Iris pigment epithelial cell (primary cell): ENCODE measurements at places on chromosomes 16 and 17.
A peak's percentile ranks its signal among the peaks of the same experiment; 100 is the strongest.

DNA sequence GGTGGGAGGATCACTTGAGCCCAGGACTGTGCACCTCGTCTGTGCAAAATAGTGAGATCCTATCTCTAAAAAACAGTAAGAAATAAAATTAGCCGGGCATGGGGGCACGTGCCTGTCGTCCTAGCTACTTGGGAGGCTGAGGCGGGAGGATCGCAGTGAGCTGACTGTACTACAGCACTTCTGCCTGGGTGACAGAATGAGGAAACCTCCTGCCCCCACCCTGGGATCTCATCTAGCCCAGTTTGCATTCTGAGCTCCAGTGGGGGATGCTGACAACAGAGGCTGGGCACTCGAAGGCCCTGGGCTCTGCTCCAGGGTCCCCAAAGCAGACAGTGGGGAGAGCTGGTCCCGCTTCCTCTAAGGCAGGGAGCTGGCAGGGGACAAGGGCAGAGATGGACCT, 7.1 kb downstream of the NAGPA start:
- DNase-seq, result no peak

GRCh38 chr17:44688675-44689476, 700 bp downstream of the CCDC43 start:
- no peak for DNase-seq

DNA sequence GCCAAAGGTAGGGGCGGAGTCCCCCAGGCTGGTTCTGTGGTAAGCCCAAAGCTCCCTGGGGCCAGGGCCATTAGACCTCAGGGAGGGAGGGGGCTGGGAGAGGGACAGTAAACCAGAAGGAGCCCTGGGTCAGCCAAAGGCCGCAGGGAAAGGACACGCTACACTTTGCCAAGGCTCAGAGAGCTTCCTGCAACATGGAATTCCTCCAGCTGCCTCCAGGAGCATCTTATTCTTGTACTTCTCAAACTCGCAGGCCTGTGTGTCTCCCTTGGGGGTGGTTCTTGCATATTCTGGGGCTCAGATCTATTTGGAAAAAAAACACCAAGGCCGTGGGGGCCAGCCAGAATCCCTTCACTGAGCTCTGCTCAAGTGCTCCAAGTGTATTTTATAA, 25.1 kb downstream of the AKAP1 start:
- no peak for DNase-seq

DNA sequence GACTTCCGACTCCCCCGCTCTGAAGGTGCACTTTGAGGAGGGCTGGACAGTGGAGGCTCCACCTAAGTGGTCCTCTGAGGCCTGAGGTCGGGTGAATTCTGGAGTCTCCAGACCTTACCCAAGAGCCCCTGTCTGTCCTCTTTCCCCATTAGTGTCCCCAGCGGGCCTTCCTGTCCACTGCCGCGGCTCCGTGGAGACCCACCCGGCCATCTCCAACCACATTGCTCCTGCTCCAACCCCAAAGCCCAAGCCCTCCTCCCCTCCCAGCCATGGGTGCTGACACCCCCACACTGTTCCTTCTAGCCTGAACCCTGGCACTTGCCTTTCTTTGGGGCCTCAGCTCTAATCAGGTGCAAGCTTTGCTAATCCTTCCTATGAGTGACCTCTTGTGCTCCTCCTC, 283.1 kb upstream of the TNRC6C start:
- DNase-seq, result no peak

DNA sequence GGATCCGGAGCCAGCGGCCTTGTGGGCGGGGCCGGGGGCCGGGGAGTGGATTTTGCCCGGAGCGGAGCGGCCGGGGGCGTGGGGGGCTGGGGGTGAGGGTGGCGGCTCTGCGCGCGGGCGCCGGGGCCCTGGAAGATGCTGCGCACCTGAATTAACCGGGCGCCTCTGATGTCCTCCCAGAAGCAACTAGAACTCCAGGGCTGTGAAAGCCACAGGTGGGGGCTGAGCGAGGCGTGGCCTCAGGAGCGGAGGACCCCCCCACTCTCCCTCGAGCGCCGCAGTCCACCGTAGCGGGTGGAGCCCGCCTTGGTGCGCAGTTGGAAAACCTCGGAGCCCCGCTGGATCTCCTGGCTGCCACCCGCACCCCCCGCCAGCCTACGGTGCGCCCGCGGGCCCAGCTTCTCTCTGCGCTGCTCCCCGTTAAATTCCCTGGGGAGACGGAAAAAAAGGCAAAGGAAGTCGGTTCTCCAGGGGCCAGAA, 549 bp downstream of the SLC26A11 start:
- peak; percentile 12 for DNase-seq

DNA sequence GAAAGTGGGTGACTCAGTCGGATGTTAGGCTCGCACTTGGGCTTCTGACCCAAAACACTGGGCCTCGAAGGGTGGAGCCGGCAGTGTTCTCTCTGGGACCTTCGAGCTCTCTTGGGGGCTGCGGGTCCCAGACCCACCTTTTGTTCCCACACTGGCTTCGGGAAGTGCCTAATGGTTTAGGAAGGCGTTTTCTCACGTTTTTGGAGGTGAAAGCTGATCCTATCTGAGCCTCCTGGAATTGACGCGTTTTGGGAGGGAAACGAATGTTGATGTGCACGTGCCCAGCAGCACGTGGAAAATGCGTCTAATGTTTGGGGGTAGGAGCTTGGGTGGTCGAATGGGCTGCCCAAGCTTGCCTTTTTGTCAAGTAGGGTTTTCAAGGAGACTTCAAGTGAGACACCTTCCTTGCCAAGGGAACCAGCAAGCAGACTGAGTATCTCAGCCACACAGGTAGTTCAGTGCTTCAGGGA, 666 bp downstream of the HGS start:
- DNase-seq, result no peak

DNA sequence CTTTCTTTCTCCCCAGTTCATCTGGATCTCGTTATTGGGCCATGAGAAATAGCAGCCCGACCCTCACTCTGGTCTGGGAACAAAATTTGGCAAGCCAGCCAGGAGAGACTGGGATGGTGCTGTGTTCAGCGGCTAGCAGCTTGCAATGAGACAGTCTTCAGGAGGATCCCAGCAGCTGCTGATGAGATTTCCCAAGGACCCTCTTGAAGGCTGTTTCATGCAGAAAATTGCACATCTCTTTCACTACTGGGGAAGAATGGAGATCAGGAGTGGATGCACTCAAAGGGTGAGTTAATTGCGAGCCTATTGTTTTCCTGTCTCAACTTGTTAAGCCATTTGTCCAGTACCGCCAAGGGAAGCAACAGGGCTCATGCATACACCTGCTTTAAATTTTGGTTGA, 5.5 kb upstream of the COIL start:
- no peak for DNase-seq

DNA sequence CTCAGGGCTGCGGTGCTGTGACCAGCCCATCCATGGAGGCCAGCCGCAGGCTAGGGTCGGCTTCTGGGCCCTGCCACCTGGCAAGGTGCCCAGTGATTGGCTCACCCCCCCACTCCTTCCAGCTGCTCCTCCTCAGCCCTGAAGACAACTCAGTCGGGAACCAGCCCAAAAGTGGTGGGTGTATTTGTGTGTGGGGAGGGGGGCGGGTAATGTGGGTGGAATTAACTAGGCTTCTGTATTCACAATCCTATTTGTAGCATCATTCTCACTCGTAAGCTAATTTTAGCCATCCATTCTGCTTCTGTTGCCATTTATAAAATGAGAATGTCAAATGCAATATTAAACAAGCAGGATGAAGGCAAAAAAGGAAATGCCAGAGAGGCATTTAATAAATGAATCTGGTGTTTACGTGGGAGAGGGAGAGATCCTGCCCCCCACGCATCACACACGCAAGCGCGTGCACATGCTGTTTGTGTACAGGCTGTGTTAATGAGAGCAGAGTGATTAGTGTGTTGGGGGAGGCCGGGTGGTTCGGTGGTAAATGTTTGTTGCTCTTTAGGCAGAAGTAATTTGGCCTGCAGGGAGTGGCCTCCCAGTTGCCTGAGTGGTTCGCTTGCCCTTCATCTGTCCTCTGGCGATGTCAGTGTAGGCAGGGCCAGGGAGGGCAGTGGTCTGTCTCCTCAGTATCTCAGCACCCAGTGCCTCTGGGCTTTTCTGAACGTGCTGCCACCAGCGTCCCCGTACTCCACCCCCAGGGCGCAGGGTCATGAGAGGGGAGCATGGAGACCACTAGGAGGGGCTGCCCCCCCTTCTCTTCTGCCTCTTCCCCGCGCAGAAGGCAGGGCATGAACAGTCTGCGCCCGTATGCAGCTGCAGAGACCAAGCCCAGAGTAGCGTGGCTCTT, 140.1 kb downstream of the CCDC182 start:
- no peak for DNase-seq

GRCh38 chr17:27353461-27354050, 59.6 kb downstream of the WSB1 start:
- peak; percentile 90 for DNase-seq

DNA sequence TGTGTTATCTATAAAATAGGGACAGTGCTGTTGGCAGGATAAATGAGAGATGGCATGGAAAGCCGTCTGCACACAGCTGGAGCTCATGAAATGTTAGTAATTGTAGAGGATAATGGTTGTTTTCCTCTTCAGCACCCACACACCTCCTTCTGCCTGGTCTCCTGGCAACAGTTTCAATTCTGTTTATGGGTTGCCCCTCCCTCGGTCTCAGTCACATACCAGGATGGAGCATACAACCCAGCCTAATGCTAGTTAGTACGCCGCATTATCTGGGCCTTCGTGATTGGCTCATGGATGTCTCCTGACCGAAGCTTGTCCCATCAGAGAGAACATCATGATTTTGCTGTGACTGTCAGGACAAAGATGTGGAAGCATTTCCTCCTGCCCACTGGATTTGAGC, 126.2 kb upstream of the WSCD1 start:
- DNase-seq, result no peak

- DNase-seq, result no peak
Measured at GRCh38 chr17:2048805-2049204, 6.1 kb upstream of the HIC1 start.

- no peak for DNase-seq
Measured at GRCh38 chr16:21244518-21245215, 11.2 kb downstream of the ANKS4B start.

GRCh38 chr17:35666967-35667532, 64.4 kb upstream of the RASL10B start:
- peak; percentile 59 for DNase-seq

GRCh38 chr16:75252946-75253911, 1.8 kb upstream of the BCAR1 start:
- DNase-seq, result peak; percentile 75

DNA sequence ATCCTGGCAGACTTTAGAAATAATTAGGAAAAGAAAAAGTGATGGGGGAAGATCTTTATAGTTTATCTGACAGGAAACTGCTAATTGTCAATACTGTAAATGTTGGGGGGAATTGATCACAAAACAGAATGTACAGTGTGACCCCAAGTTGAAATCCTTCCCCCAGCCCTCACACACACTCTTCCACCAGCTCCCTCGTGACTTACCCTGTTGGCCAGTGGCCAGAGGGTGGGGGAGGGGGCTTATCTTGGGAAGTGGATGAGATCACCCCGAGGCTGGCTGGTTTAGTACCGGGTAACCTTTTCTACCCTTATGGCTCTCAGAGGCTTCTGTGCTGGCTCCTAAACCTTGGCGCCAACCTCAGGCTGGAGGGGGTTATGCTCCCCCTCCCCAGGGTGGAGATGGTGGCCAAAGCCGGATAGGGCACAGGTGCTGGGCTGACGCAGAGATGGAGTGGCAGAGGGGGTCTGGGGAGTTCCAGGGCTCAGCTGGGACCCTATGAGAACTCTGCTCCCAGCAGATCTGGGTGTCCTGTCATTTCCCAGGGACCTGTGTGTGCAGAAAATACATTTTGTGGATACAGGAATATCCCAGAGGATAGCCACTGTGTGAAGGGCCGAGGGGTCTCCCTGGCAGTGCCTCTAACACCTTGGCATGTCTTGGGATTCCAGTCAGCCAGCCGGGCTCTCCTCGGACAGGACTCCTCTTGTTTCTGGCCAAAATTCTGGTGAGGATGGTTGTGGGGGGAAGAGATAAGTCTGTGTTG, 18.6 kb downstream of the CDH16 start:
- peak; percentile 84 for DNase-seq

DNA sequence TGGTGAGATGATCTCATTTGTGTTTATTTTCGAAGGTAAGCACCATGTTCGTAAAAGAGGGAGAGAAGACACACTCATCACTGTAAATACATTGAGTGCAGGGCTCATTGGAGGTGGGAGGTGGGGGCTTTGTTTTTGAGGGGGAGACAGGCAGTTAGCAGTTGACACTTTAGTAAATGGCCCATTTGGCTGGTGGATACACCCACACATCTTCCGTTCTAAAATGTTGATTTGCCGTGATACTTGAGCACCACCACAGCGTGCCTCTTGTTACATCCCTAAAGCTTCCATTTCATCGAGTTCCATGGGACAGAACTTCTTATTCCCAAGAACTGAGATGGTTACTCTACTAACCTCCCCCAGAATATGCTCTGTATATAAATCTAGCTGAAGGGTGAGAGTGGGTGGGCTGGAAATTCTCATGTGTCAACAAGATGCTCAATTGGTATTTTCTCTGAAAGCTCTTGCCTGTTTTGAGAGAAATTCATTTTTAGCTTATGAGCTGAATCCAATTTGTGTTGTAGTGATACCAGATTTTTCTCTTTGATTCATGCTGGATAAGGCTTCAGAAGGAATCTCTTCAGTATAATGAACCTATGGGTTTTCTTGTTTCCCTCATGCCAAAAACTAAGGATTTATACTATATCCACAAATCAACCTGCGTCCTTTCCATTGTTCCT, 314.3 kb downstream of the RBFOX1 start:
- no peak for DNase-seq

GRCh38 chr17:65785109-65785508, 223.7 kb upstream of the AXIN2 start:
- peak; percentile 96 for DNase-seq

DNA sequence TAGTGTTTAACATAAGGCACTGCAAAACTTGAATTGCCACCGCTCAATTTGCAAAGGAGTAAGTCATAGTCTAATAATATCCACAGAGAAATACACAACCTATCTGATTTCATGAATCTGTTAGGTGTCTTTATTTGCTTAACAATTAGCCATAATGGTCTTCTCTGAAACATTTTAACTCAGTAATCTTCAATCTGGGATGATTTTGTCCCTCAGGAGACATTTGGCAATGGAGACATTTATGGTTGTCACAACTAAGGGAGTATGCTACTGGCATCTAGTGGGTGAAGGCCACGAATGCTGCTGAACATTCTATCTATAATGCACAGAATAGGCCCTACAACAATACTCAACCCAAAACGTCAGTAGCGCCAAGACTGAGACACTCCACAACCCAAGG, 4.3 kb downstream of the UBE2G1 start:
- DNase-seq, result no peak

- peak; percentile 87 for DNase-seq
Measured at GRCh38 chr16:82761236-82761635, 134.5 kb downstream of the CDH13 start.

- no peak for DNase-seq
Measured at GRCh38 chr16:50434872-50435478, 66.2 kb upstream of the BRD7 start.

- DNase-seq, result no peak
Measured at GRCh38 chr16:55123652-55124051, 193.0 kb downstream of the IRX5 start.
